Trophoblast cell (in vitro differentiated cells and primary cell): ENCODE measurements at places on chromosomes 16 and 17.

DNA sequence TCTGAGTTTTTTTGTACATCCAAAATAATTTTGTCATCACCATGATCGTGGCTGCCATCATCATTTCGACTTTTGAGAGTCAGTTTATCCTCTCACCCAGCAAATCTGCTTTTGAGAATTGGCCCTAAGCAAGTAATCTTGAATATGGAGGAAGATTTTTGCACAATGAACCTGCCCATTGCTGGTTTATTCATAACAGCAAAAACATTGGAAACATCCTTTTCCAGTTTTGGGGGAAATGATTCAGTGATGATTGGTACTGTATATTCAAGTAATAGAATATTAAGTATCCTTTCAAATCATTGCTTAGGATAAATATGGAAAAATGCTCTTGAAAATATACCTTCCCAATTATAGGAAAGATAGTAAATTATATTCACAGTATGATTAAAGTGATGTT, 53.1 kb downstream of the PRKCA start:
- DNase-seq = no peak
- H3K4me3 ChIP-seq = no peak overlapping the region
- H3K27me3 ChIP-seq = no peaks in the 10 kb centered on the region
- no peaks in the 10 kb centered on the region for H3K36me3 ChIP-seq

- H3K27me3 ChIP-seq = no peaks in the 10 kb centered on the region
- H3K4me1 ChIP-seq = peaks cover 12% of the 10 kb centered on the region
- H3K4me3 ChIP-seq = no peak overlapping the region
- peaks cover 9% of the 10 kb centered on the region for H3K36me3 ChIP-seq
- DNase-seq = no peak
Observed at GRCh38 chr17:77142689-77143088, 1.9 kb downstream of the SEC14L1 start.

DNA sequence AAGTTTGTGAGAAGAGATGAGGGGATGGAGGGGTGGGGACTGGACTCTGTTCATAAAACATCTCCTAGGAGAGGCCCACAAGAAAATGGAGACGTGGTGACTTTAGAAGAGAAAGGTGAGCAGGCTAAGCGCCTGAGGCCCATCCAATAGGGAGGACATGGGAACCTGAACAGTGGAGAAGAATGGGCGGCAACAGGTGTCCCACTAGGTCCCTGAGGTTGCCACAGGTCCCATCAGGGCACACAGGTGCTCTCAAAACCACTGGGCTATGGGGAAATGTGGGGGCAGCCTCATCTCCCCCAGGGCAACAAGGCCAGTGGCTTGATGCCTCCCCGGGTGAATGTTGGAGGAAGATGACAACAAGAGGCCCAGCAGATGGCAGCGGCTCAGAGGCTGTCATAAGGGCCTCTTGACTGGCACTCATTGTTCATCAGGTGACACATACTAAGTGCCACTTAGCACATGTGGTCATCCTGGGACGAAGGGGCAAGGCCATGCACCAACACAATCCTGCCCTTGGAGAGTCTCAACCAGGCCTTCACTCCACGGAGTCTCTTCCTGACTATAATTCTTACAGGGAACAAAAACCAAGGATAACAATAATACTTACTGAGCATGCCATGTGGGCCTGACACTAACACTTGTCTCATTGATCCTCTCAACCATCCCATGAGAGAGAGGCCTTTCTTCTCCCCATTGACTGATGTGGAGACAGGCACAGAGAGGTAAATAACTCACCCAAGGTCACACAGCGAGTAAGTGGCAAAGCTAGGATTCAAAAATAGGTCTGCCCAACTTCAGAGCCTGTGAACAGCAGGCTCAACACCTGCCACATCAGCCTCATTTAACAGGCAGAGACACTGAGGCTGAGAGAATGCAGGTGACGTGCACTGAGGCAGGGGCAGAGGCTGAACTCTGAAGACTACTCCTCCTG, 38.0 kb downstream of the CUEDC1 start:
- H3K27me3 ChIP-seq = no peaks in the 10 kb centered on the region
- H3K36me3 ChIP-seq = no peaks in the 10 kb centered on the region
- peak overlapping the region; percentile 47 for H3K4me3 ChIP-seq
- H3K4me1 ChIP-seq = peaks cover 26% of the 10 kb centered on the region

DNA sequence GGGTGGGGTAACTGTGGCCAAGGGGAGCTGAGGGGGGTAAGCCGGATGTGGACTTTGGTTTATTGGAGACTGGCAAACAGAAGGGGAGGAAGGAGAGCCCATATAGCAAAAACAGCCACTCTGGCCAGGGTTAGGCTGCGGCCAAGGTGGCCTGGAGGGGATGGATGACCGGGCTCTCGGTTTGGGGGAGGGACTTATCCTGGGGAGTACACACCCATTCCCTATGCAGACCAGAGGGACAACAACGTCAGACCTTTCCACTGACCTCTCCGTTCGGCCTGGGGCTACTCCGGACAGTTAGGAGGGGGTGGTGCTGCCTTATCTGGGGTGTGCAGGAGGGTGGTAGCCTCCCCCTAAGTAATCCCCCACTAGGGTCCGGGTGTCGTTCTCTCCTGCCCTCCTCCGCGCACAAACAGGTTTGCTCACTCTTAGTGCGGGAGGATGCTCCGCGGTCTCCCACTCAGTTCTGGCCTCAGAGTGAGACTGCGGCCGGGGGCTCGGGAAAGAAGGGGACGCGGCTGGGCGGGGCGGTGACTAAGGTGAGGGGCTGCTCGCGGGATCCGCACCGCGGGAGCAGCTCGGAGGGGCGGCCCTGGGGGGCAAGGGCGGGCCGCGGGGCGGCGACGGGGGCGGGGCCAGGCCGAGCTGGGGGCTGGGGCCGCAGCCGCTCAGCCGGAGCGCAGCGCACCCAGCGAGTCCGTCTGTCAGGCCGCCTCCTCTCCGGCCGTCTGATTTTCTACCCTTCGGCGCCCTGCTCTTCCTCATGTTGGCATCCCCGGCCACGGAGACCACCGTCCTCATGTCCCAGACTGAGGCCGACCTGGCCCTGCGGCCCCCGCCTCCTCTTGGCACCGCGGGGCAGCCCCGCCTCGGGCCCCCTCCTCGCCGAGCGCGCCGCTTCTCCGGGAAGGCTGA, at the start of gene WNK4:
Gene WNK4, plus strand, starts transcription at position 675 of the 915 bp plus-strand sequence. Its CDS starts 89 bp downstream, at position 764.
- H3K27ac ChIP-seq = no peak within 1 kb of the TSS
- peak within 1 kb of the TSS; percentile 60 for H3K4me3 ChIP-seq
- peaks cover 9% of the 10 kb centered on the region for H3K27me3 ChIP-seq
- peaks cover 26% of the 10 kb centered on the region for H3K36me3 ChIP-seq
- DNase-seq = no peak

DNA sequence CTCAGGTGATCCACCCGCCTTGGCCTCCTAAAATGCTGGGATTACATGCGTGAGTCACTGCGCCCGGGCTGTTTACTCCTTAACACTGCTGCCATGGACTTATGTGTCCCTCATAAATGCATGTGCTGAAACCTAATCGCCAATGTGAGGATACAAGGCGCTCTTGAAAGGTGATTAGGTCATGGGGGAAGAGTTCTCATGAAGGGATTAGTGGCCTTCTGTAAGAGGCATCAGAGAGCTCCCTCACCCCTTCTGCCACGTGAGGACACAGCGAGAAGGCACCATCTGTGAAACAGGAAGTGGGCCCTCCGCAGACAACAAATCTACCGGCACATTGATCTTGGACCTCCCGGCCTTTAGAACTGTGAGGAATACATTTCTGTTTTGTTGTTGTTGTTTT, 19.1 kb downstream of the ITPRIPL2 start:
- no peak for DNase-seq
- no peaks in the 10 kb centered on the region for H3K36me3 ChIP-seq
- peaks cover 8% of the 10 kb centered on the region for H3K4me1 ChIP-seq
- H3K27ac ChIP-seq = no peak overlapping the region
- no peak overlapping the region for H3K4me3 ChIP-seq

GRCh38 chr17:17545031-17545820, 46.3 kb downstream of the PEMT start:
- DNase-seq = no peak
- no peak overlapping the region for H3K27ac ChIP-seq
- H3K4me1 ChIP-seq = peaks cover 4% of the 10 kb centered on the region
- H3K4me3 ChIP-seq = no peak overlapping the region
- H3K36me3 ChIP-seq = no peaks in the 10 kb centered on the region

DNA sequence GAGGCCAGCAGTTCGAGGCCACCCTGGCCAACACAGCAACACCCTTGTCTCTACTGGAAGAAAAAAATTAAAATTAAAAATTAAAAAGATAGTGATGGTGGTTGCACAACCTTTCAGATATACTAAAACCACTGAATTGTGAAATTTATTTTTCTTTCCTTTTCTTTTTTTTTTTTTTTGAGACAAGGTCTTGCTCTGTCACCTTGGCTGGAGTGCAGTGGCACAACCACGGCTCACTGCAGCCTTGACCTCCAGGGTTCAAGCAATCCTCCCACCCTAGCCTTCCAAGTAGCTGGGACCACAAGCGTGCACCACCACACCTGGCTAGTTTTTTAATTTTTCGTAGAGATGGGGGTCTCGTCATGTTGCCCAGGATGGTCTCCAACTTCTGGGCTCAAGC, 254.4 kb downstream of the SLC39A11 start:
- no peaks in the 10 kb centered on the region for H3K4me1 ChIP-seq
- no peak overlapping the region for H3K4me3 ChIP-seq
- DNase-seq = no peak
- peaks cover 2% of the 10 kb centered on the region for H3K27me3 ChIP-seq
- H3K36me3 ChIP-seq = no peaks in the 10 kb centered on the region
- no peak overlapping the region for H3K27ac ChIP-seq

DNA sequence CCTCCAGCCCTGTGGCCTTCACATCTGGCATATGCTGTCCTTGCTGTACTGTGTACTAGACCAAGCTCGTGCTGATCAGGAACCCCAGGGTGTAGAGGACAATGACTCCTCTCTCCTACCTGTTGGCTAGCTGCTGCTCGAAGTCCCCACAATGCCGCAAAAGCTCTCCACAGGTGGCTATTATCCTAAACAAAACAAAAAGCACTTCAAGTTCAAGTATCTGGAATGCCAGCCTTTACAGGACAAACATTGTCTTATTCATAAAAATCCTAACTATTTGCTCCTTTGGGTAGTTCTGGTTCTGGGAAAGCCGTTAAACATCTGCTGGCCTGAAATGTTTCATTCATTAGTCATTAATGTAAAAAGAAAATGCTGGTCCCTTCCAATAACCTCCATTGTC, 42.8 kb downstream of the COG7 start:
- no peak overlapping the region for H3K4me3 ChIP-seq
- peak; percentile 17 for DNase-seq
- H3K27me3 ChIP-seq = no peaks in the 10 kb centered on the region
- H3K36me3 ChIP-seq = peaks cover 12% of the 10 kb centered on the region
- H3K27ac ChIP-seq = no peak overlapping the region
- H3K4me1 ChIP-seq = no peaks in the 10 kb centered on the region

- H3K4me3 ChIP-seq = no peak overlapping the region
- H3K36me3 ChIP-seq = no peaks in the 10 kb centered on the region
- H3K27ac ChIP-seq = no peak overlapping the region
- no peaks in the 10 kb centered on the region for H3K4me1 ChIP-seq
- no peaks in the 10 kb centered on the region for H3K27me3 ChIP-seq
Observed at GRCh38 chr17:14918540-14918939, 346.6 kb downstream of the PMP22 start.

GRCh38 chr17:15381707-15382106, 40.3 kb upstream of the TEKT3 start:
- no peaks in the 10 kb centered on the region for H3K36me3 ChIP-seq
- peaks cover 23% of the 10 kb centered on the region for H3K4me1 ChIP-seq
- peak; percentile 74 for DNase-seq
- H3K4me3 ChIP-seq = no peak overlapping the region
- H3K27me3 ChIP-seq = no peaks in the 10 kb centered on the region

DNA sequence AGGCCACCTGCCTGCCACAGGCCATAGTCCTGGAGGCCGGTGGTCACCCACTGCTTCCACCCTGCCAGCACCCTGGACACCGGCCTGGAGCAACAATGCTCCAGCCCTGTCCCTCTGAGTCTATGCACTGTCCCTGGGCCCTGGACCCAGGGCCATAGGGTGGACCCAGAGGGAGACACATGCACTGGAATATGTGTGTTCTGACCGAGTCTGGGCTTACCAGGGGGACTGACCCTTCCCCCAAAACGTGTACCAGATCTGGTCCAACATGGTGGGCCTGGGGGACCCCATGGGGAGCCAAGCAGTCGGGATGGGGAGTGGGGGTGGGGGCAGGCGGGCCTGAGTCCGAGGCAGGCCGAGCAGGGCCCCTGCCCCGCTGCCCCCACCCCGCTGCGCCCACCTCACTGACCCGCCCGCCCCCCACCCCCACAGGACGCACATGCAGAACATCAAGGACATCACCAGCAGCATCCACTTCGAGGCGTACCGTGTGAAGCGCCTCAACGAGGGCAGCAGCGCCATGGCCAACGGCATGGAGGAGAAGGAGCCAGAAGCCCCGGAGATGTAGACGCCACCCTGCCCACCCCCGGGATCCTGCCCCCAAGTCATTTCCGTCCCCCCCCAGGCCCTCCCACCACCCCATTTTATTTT, 357.4 kb downstream of the SEC14L1 start:
- H3K4me3 ChIP-seq = no peak overlapping the region
- peaks cover 54% of the 10 kb centered on the region for H3K36me3 ChIP-seq
- no peak for DNase-seq

DNA sequence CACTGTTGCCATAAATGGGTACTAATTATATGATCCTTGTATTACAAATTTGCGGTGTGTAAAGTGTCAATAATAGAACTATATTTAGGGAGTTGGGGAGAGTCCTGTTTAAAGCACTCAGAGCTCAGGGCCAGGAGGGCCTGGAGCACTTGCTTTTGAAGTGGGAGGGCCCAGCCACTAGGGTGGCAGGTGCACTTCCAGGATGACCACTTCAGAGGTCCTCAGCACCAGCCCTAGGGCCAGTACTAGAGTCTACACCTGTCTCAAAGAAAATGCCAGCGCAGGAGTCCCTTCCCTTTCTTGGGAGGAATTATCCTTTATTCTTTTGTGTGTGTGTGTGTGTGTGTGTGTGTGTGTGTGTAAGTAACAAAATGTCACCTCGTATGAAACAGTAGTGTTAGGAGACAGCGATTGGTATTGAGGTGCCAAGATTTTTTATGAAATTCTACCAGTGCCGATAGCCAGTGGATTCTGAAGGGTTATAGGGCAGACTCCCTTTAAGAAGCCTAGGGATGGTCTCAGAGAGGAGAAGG, 31.9 kb downstream of the MYO18A start:
- H3K4me1 ChIP-seq = peaks cover 30% of the 10 kb centered on the region
- no peak overlapping the region for H3K4me3 ChIP-seq
- no peak overlapping the region for H3K27ac ChIP-seq
- no peak for DNase-seq
- no peaks in the 10 kb centered on the region for H3K27me3 ChIP-seq

DNA sequence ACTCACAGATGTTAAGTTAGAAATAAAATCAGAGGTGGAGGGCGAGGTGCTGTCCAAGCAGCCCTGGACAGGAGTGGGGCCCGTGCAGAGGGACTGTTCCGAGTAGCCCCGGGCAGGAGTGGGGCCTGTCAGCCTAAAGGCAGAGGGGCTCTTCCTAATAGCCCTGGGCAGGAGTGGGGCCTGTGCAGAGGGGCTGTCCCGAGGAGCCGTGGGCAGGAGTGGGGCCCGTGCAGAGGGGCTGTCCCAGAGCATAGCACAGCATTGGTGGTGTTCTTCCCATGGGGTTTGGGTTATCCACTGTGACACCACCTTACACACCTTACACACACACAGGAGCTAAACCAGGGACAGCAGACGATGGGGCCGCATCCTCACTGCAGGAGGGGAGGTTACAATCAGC, 10.4 kb downstream of the CEP131 start:
- no peaks in the 10 kb centered on the region for H3K4me1 ChIP-seq
- no peak for DNase-seq
- no peaks in the 10 kb centered on the region for H3K27me3 ChIP-seq
- no peak overlapping the region for H3K4me3 ChIP-seq
- no peak overlapping the region for H3K27ac ChIP-seq

- no peak overlapping the region for H3K27ac ChIP-seq
- DNase-seq = no peak
- H3K4me3 ChIP-seq = no peak overlapping the region
- no peaks in the 10 kb centered on the region for H3K27me3 ChIP-seq
Observed at GRCh38 chr16:47493381-47494337, 32.5 kb downstream of the PHKB start.
